ENCODE measurements at places on chromosomes 5 and 9. TPM values are rescaled to one million over a fixed set of nuclear protein-coding genes. Genes with fewer than 3 reads are reported as not detected.

DNA sequence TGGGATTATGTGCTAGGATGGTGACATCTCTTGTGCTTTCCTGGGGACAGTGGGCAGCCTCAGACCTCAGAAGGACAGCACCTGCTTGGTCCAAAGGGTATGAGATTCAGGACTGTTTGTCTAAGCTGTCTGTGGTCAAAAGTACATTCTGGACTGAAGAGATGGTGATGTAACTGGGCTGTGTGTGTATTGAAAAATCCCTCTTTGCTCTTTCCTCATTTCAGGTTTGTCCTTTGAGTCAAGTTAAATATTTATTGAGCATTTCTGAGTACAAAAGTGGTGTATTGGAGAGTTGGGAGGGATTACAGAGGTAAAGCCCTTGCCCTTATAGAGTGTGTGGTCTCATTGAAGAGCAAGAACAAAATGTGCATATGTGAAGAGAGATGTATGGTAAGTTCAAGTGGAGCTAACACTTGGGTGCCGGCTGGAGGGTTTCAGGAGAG, 46.7 kb downstream of the RCL1 start:
- DNase-seq, result no peak

DNA sequence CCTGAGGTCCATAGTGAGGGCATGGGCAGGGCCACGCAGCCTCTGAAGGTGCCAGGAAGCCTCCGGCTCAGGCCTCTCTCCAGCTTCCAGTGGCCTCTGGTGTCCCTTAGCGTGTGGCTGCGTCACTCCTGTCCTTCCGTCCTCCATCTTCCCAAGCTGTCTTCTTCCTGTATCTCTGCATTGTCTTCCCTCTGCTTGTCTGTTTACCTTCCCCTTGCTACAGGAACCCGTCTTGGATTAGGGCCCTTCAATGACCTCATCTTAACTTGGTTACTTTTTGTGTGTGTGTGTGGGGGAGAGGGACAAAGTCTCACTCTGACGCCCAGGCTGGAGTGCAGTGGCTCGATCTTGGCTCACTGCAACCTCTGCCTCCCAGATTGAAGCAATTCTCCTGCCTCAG, 14.4 kb downstream of the ASS1 start:
- no peak for DNase-seq

DNA sequence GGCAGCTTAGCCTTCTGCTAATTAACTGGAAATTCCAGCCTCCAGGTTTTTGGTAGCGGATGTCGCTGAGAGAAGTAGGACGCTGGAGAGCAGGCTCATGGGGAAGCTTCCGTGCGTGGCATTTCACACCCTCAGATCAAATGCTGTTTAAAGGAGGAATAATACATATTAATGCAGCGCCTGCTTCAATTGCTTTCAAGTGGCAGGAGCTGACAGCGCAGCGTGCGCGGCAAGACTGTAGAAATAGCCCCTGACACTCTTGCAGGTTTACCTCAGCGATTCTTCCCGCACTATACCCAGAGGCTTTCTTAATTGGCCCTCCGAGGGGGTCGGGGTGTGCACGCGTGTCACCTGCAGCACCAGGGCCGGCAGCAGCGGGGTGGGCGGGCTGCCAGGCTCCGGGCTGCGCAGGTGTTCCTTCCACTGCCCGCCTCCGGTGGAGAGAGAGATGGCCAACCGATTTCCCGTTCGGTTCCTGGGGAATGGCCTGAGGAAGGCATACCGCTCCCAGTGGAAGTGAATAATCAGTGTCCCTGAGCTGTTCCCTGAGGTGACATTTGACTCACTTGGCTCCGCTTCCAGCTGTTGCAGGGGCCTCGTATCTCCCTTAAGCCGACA, 427.9 kb downstream of the KCTD16 start:
- DNase-seq, result no peak

- peak; percentile 28 for DNase-seq
Observed at GRCh38 chr5:132883261-132883834, 9.9 kb downstream of the LEAP2 start.

DNA sequence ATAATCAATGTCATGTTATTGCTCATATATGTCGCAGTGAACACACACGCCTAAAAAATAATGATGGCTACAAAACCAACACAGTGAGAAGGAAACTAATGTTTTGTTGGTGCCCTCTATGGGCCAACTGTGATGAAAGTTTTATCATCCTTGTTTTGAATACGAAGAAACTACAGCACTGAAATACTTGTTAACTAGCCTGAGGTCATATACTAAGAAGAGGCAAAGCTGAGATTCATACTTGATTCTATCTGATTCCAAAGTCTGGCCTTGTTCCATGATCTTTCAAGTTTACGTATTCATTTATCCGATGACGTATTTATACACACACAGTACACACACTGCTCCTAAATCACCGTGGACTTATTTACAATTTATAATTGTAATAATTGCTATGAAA, 16.1 kb upstream of the DRD1 start:
- no peak for DNase-seq

The CCDC112 gene
- total RNA-seq, result 22.2 TPM

The ENC1 gene
- 72.5 TPM for total RNA-seq

The C1QTNF3 gene
- total RNA-seq, result 1.1 TPM

The DTWD2 gene
- 5.3 TPM for total RNA-seq

The DPYSL3 gene
- 42.4 TPM for total RNA-seq

The CTSV gene
- total RNA-seq, result 3.1 TPM

The SHISAL2B gene
- not detected for total RNA-seq

DNA sequence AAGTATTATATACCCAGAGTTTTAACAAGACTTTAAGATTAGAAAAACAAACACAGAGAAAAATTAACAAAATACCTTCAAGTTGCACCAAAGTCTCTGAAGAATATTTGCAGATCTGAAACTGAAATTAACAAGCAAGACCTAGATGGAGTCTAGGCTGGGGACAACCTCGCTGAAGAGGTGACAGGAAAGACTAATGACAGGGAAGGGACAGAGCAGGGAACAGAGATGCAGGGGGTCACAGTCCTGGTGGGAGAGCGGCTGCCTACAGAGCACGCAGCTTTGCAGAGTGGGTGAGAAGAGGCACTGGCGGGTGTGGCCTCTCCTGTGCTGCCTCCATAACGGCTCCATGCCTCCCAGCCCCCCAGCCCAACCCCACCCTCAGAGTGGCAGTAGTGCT, 13.5 kb downstream of the RETREG1 start:
- DNase-seq, result no peak

- DNase-seq, result no peak
Observed at GRCh38 chr5:59586841-59587240, 306.7 kb downstream of the PDE4D start.

- no peak for DNase-seq
Observed at GRCh38 chr9:23160952-23161469, 665.0 kb downstream of the ELAVL2 start.

DNA sequence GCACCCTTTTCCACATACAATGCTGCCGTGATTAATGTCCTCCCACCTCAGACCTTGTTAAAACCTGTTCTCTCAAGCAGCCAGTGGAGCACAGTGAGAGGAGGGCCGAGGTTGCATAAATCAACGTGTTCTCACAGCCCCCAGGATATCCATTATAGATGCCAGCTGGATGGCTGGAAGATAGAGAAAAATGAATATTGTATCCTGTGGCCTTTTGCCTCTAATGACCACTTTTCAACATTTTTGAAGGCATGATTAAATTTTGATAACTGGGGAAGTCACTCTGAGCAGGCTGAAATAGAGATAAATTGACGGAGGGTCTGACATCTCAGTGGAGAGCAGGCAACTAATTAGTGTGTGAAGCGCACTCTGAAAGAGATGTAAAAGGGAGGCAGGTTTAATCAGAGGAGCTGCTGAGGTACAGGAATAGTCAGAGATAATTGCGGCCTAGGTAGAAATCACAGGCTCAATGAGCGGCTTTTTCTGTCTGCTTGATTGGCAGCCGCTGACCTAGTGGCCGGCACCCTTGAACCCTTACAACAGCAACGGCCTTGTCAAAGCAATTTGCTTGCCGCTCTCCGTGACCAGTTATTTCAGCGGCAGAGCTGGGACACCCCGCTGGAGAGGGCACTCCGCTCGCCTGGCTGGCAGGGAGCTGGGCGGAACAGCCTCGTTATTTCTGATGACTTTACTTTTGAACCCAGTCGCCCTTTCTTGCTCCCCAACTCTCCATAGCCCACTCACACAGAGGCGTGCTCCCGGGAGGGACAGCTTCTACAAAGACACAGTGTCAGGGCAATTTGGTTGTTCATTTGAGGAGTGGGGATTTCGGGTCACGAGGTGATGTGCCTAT, 560.7 kb downstream of the PSAT1 start:
- DNase-seq, result no peak

DNA sequence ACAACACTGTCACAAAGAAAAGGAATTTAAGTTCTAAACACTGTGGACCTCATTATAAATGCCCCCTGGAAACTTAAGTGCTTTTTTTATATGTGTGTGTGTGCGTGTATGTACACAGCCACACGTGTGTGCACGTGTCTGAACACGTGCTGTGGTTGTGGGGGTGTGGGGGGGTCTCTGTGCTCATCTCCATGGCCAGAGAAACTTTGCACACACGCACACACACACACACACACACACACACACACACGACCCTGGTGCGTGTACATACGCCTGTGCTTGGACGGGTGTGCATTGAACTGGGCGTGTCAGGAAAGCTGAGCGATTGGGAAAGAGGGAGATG, 27.9 kb downstream of the AMBP start:
- no peak for DNase-seq

- no peak for DNase-seq
Observed at GRCh38 chr5:138545919-138546562, 3.0 kb upstream of the ETF1 start.

The SLC36A3 gene
- not detected for total RNA-seq

DNA sequence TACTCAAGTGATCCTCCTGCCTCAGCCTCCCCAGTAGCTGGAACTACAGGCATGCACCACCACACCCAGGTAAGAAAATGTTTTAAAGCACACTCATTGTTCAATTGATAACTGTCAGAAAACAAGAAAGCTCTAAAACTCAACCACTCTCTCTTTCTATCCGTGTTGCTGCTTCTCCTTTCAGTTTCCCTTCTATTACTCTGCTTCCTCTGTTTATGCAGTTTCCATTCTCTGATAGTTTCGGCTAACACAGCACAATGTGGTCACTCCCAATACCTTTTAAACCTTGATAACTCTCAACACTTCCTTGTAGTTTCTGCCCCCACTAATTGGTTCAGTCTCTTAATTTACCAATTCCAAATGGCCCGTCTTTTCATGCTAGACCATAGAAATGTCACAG, 59.2 kb upstream of the NR4A3 start:
- DNase-seq, result no peak

DNA sequence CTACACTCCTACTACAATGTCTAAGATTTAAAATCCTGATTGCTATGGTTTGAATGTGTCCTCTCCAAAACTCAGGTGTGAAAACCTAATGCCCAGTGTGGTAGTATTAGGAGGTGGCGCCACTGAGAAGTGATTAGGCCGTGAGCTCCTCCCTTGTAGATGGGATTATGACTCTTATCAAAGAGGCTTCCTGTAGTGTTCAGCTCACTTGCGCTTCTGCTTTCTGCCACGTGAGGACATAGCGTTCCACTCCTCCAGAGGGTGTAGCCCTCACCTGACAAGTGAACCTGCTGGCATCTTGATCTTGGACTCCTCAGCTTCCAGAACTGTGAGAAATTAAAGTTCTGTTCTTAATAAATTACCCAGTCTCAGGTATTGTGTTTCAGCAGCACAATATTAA, 33.0 kb upstream of the WHRN start:
- no peak for DNase-seq

DNA sequence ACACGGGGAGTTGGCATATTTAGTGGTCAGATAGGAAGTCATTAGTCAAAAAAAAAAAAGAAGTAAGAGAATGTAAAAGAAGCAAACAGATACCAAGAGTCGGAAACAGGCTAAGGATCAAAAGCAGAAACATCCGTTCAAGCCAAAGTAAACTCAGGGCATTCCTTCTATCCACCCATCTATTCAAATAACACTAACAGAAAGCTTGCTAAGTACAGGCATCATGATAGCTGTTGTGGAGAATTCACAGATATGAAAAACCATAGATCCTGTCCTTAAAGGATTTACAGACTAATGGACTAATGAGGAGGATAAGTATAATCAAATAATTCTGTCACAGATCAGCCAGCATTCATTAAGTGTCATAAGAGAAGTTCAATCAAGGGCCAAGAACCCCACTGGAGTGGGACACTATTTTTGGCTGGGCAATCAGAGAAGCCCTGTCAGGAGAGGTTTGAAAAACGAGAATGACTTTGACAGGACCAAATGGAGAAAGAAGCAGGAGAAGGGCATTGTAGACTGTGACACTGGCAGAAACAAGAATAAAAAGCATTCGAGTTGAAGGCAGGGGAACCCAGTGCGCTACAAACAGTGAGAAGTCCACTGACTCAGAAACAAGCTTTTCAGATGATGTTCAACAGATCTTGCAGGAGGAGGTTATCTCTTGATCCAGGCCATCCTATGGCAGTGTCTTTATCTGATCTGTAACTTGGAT, 154.2 kb upstream of the TSLP start:
- no peak for DNase-seq

DNA sequence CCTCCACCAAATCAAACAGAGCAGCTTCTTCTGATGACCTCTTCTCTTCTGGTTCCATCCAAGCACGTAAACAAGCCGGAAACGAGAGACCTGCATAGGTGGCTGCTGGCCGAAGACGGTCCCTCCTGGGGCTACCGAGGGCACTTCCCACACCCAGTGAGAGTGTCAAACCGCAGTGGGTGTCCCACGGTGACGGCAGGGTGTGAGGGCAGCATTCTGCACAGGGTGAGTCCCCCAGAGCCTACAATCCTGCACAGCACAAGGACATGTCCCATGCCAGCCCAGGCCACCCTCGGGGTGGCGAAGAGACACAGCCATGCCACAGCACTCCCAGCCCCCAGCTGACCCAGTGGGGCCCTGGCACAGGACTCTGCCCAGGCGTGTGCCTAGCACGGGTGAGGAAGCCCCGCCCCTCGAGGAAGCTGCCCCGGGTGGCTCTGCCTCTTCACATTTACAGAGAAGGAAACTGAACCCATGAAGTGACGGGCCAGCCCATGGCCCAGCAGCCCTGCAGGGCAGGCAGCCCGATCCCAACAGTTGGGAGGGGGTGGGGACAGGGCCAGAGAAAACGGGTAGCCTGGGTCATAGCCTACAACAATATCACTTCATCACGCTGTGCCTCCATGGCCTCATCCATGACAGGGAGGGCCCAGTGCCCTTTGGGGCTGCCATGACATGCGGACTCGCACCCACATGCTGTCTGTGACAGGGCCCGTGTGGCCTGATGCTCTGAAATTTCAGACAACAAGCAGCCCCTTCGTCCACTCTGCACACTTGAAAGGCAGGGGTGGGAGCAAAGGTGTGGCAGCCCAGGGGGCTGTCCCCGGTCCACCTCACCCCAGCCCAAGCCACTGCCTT, 43.2 kb downstream of the SEMA4D start:
- no peak for DNase-seq

GRCh38 chr5:82421119-82421518, 143.0 kb upstream of the RPS23 start:
- peak; percentile 83 for DNase-seq

The ZFP37 gene
- 0.68 TPM for total RNA-seq

GRCh38 chr9:15711931-15712330, 159.1 kb downstream of the CCDC171 start:
- DNase-seq, result no peak

GRCh38 chr9:134136118-134136995, 475 bp downstream of the WDR5 start:
- DNase-seq, result no peak

GRCh38 chr5:113128082-113128481, 151.5 kb downstream of the DCP2 start:
- no peak for DNase-seq

GRCh38 chr9:677461-678097, 163.9 kb upstream of the DMRT1 start:
- no peak for DNase-seq
